ENCODE measurements at places on chromosomes 16 and 17.

DNA sequence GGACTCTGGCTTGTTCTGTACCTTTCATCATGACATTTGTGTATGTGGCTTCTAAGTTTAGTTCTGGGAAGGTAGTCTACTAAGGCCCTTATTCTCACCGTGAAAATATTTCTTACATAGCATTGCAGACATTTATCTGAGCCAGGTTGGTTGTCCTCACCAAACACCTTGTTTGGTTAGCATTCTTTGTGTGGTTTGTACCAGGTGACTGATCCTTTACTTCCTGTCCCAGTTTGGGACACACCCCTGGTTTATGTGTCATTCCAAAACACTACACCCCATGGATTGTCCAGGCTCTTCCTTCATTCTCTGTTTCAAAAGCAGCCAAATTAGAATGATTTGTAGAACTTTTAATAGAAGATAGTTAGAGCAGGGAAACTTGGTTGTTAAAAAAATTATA is 23.2 kb upstream of the DUSP14 start:
- no peak for DNase-seq

- no peak for DNase-seq
Observed at GRCh38 chr16:73015612-73016487, 32.1 kb downstream of the ZFHX3 start.

DNA sequence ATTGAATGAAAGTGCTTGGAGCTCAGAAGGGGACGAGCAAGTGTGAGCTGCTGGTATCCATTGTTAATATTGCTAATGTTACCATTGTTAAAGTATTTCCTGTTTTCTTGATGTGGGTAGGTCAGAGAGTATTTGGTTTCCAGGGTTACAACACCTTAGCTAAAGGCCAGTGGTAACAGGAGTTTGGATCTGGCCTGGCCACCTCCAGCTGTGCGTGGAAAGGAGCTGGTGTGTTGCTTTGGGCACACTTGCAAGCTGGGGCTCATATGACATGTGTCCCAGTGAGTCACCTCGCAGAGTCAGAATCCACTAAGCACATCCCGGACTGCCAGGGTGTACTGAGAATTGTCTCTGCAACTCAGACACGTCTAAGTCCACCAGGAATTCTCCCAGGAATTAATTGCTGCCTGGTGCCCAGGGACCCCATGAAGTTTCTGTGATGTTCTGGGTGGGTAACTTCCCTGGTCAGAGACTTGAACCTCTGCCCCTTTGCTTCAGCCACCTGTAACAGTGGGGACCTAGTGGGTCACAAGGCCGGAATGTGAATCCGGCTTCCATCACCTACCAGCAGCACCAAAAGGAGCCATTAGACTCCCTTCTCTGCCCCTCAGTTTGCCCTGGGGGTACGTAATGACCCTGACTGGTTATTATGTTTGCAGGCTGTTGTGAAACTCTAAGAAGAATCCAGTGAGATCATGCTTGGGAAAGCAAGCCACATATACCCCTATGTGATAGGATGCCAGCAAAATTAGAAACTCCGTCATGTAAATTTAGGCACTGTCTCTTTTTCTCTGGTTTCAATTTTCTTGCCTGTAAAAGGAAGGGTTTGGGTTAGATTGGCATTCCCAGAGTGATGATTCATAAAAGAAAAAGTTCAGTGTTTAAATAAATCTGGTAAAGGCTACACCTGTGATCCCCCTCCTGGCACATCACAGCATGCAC is 12.8 kb downstream of the SLC6A2 start:
- DNase-seq: peak; percentile 13

GRCh38 chr17:48759288-48759687 is 30.7 kb upstream of the HOXB13 start:
- no peak for DNase-seq

- DNase-seq: no peak
Observed at GRCh38 chr17:14882131-14882530, 383.0 kb downstream of the PMP22 start.

- DNase-seq: no peak
Observed at GRCh38 chr17:57033296-57033695, 51.8 kb upstream of the AKAP1 start.

DNA sequence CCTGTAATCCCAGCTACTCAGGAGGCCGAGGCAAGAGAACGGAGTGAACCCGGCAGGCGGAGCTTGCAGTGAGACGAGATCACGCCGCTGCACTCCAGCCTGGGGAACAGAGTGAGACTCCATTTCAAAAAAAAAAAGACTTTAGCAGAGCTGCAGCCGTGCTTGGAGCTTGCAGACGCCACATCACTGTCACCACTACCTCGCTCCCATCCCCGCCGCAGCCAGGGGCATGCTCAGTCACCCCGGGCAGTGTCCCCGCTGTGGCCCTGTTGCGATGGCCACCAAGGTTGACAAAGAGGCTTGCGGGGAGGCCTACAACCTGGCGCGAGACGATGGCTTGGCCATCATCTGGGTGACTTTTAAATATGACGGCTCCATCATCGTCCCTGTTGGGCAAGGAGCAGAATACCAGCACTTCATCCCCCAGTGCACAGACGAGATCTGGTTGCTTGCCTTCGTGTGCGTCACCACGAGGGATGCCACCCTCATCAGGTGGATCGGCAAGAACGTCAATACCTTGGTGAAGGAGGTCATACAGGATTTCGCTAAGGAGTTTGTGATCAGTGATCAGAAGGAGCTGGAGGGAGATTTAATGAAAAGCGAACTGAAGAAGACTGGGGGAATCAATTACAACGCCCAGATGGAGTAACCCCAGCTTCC is 118.1 kb downstream of the TNFRSF13B start:
- DNase-seq: no peak

- DNase-seq: peak; percentile 79
Observed at GRCh38 chr17:31068291-31068690, 26.5 kb upstream of the NF1 start.

GRCh38 chr16:16149710-16150116 is 73.6 kb downstream of the ABCC6 start:
- no peak for DNase-seq

- no peak for DNase-seq
Observed at GRCh38 chr17:70290770-70291169, 121.4 kb downstream of the KCNJ2 start.

DNA sequence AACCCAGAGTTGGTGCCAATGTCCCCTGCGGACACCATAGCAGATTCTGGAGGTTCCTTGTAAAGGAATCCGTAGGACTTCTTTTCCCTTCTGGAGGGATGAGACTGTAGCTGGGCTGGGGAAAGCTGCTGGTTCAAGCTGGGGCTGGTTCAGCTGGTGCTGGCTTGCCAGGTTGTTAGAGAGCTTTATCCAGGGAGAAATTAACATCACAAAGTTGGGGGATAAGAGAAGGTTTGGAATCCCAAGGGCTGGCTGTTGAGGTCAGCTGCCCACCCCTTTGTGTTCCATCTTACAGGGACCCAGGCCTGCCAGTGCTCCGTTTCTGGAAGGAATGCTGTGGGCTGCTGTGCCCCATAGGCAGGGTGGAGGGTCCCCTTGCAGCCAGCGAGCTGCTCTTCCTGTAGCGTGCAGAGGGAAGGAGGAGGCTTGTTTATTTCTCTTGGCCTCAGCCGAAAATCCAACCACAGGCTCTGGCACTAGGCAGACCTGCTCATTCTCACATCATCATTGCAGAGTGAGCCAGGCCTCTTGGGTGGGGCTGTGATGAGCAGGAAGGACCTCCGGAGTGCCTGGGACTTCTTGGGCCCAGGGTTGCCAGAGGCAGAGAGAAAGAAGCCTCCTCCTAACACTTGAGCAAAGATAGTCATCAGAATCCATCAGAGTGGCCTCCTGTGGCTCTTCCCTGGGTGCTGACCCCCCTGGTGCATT is 251.1 kb downstream of the SEC14L1 start:
- peak; percentile 79 for DNase-seq

- no peak for DNase-seq
Observed at GRCh38 chr17:10600571-10600970, 51.1 kb upstream of the MYH2 start.

DNA sequence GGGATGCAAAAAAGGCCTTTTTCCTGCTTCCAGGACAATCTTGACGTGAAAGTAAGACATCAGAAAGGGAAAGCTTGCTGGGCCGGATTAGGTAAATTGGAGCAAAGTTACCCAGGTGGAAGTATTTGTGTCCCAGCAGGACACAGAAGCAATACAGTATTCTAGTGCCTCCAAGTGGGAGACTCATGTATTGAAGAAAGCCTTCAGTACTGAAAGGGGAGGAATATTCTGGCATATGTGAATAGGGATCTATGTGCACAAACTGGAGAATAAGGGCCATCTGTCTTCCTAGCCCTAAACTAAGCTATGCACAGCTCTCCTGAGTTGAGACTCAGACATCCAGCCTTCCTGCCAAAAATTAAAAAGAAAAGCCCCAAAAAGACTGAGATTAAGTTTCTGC is 327.3 kb upstream of the CDH8 start:
- DNase-seq: peak; percentile 3

DNA sequence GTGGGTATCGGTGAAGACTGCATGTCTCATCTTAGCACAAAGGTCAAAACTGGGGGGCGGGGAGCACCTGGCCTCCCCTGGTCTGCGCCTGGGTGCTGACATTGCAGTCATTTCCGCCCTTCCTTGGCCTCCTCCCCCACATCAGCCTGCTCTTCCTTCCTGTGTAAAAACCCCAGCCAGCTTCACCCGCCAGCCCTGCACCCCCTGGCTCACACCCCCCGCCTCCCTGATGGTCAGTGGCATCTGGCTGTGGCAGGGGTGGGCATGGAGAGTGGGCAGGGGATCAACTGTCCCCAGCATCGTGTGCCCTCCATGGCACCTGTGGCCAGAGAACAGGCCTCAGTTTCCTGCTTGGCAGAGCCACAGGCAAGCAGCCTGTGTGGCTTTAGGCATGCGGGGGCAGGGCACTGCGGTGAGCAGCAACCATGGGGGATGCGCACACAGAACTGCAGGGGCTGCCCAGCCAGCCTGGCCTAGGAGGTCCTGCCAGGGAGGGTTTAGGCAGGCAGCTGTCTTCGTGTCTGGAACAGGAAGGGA is 26.5 kb upstream of the LASP1NB start:
- no peak for DNase-seq

DNA sequence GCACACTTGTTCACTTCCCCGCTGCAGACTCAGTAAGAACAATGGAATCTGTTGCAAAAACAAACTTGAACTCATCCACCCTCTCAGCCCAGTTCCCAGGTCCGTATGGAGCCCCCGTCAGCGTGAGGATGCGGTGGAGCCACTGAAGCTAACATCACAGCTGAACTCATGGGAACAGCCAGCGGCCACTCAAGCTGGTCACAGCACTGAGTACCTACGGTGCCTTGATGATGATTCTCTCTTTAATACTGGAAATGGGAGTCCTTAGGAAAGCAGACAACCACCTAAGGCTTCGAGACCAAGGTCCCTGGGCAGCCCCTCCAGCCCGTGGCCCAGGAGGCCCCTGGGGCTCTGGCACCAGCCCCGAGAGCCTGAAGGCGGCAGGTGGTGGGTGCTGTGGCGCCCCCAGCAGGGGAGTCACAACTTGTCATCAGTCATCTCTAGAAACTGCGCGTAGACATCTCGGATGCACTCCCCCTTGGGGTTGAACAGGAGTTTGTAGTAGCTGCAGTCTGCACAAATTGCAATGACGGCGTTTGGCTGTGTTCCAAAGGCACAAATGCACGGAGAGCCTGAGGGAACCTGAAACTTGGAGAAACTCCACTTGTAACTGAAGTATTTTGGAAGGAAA is 31.0 kb upstream of the RHOT1 start:
- peak; percentile 86 for DNase-seq

- DNase-seq: no peak
Observed at GRCh38 chr16:24045641-24046040, 209.9 kb downstream of the PRKCB start.

- DNase-seq: no peak
Observed at GRCh38 chr17:68013385-68013784, 17.1 kb upstream of the C17orf58 start.

- no peak for DNase-seq
Observed at GRCh38 chr16:81350306-81350615, 35.5 kb downstream of the GAN start.
